ENCODE measurements at places on chromosomes 3 and 15.

DNA sequence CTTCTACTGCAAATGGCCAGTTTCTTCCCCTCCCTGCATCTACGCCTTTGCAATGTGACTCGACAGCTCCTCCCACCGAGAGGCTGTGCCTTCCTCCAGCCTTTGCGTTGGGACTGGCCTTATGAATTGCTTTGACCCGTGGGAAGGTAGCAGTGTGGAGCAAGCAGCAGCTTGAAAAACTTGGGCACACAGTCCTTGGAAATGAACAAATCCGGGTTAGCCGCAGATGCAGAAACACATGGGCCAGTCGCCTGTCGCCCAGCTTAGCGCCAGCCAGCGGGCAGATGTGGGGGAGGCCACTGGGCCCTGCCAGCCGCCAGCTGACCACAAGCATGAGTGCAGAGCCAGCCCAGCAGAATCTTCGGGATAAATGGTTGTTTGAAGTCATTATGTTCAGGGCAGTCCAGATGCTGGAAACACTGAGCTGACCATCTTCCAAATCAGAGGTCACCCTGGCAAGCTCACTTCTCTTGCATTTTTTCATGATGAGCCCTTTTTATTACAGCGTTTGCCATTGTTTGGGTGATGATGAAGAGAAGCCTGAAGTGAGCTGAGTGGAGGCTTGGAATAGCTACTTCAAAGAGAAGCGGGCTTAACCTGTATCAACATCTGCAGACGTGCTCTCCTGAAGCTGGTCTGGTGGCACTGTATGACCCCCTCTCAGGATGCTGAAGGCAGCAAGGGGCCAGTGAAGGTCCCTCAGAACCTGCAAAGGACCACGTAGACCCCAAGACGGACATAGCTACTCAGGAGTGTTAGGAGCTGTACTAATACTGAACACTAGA lies 9.8 kb downstream of the SELENOS start:
- no peak for DNase-seq

- DNase-seq = peak; percentile 0
Measured at GRCh38 chr3:71397046-71397445, 186.5 kb downstream of the FOXP1 start.

DNA sequence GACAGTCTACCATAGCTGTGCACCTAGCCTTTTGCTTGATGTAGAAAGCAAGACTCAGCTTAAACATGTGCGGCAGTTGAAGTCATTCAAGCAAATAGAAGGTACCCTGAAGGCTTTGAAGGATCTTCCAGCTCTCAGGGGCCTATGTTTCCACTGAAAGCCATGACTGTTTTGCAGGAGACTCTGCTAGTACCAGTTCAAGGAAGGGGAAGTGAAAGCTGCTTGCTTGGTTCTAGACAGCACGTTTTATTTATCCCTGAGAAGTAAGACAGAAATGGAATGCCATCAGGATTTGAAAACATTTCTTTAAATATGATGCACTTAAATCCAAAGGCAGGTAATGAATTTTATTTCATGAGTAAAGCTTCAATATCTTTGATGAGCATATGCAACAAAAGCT lies 311.4 kb downstream of the PDCD6IP start:
- no peak for DNase-seq

DNA sequence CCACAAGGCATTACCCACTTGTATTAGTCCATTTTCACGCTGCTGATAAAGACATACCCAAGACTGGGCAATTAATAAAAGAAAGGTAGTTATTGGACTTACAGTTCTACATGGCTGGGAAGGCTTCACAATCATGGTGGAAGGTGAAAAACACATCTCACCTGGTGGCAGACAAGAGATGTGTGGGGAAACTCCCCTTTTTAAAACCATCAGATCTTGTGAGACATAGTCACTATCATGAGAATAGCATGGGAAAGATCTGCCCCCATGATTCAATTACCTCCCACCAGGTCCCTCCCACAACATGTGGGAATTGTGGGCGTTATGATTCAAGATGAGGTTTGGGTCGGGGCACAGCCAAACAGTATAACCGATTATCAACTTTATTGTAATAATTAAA lies 17.0 kb upstream of the CMC1 start:
- no peak for DNase-seq

GRCh38 chr15:56948764-56949101 lies 30.3 kb downstream of the TCF12 start:
- DNase-seq = no peak

- no peak for DNase-seq
Measured at GRCh38 chr3:80192936-80193335, 425.1 kb upstream of the ROBO1 start.

DNA sequence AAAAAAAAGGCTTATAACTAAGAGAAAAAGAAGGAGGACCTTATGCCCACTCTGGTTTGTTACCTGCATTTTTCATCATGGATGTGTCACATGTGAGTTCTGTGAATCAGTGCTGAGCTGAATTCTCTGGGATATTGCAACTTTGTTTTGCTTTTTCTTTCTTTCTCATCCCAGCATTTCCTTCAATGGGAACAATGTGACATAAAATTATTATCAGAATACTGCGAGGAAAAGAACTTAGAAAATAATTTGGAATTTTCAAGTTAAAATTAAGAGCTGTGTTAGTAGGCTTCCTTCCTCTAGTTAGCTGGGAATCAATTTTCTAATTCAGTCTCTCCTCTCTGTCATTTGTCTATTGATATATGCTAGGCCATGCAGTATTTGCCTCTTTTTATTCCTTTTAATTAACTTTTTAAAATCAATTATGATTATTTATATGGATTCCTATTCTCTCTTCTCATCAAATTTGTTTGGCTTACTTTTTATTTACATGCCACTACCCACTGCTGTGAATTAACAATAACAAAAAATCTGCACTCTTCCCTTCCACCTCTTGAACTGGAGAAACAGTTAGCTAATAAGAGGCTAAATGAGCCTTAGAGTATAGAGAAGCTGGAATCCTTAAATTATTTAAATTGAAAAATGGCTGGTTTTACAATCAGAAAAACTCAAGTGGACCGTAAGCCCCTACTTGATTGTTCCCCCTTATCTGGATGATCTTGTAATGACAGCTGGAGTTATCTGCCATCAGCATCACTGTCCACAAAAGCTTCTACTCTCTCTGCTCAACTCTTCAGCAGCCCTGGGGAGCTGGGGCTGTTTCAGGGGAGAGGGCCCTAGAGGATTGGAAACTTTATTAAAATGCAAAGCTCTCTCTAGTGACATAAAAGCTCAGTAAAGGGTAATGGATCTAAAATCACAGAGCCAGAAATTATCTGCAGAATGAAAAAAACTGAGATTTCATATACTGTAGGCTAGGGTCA lies 95.3 kb upstream of the SOX2 start:
- no peak for DNase-seq

GRCh38 chr15:26103002-26103404 lies 239.9 kb upstream of the ATP10A start:
- DNase-seq = no peak

DNA sequence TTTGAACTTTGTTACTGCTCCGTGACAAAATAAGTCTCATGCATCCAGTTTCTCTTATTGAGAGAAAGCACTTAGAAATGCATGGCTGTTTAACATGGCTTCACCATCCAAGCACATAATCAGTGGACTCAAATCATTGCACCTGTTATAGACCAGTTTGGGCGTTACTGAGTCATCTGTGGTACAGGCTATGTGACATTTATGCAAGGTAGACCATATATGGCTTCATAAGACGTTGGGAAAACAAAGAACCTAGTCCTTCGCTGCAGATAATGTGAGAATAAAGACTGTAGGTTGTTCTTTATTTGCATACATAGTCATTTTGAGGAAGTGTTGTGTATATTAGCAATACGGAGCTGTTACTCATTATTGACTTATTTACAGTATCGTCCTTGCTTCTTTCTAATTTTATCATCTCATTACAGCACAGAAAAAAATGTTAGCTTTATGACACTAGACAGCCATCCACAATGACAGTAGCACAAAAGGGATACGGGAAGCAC lies 374.7 kb downstream of the IL5RA start:
- DNase-seq = no peak

GRCh38 chr15:80755885-80756284 lies 23.3 kb upstream of the CEMIP start:
- DNase-seq = no peak

DNA sequence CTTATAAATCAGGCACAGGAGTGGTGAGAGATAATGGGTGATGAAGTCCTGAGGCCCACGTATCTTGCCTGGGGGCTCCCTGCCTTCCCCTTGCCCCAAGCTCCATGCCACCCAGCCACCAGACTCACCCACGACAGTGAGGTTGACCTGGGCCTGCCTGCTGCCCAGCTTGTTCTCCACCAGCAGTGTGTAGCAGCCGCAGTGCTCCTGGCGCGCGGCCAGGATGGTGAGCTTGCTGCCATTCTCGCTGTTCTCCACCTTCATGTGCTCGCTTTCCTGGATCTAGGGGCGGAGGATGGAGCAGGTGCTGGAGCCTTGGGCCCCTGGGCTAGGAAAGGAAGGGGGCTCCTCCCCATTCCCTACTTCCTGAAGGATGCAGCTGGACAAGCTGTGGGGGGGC lies 79.1 kb upstream of the HACD2 start:
- DNase-seq = no peak

DNA sequence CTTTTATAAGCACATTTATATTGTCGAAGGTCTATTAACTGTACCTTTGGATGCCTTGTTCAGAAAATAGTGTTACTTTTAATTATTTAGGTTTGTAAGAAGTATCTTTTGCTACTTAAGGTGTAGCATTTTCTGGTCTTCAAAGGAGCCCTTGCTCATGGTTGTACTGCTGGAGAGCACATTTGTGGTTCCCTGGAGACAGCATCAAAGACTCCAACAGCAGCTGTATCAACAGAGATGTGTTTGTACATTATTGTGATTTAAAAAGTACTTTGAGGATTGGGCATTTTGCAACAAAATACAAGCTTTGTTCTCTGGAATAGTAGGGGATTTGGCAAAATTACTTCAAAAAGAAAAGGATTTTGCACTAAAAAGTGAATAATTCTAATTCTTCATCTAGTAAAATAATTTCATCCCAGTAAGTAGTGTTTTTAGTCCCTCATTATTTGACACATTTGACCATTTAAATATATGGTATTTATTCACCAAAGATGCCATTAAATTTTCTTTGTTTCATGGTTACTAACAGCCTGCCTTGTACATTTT lies 16.5 kb downstream of the TBC1D23 start:
- DNase-seq = no peak

GRCh38 chr3:33834096-33834453 lies 35.6 kb downstream of the PDCD6IP start:
- DNase-seq = no peak

- no peak for DNase-seq
Measured at GRCh38 chr3:47752716-47753115, 29.0 kb downstream of the SMARCC1 start.

GRCh38 chr3:16614033-16615031 lies 9.1 kb upstream of the DAZL start:
- no peak for DNase-seq

- DNase-seq = peak; percentile 62
Measured at GRCh38 chr3:181210275-181210674, 220.7 kb upstream of the DNAJC19 start.

GRCh38 chr3:114595522-114596028 lies 301.7 kb downstream of the TIGIT start:
- DNase-seq = no peak

GRCh38 chr3:45968149-45968548 lies 24.9 kb downstream of the CXCR6 start:
- DNase-seq = no peak

GRCh38 chr3:147881933-147882332 lies 472.8 kb downstream of the ZIC1 start:
- no peak for DNase-seq

GRCh38 chr3:184171562-184171961 lies 3.1 kb upstream of the AP2M1 start:
- DNase-seq = no peak

DNA sequence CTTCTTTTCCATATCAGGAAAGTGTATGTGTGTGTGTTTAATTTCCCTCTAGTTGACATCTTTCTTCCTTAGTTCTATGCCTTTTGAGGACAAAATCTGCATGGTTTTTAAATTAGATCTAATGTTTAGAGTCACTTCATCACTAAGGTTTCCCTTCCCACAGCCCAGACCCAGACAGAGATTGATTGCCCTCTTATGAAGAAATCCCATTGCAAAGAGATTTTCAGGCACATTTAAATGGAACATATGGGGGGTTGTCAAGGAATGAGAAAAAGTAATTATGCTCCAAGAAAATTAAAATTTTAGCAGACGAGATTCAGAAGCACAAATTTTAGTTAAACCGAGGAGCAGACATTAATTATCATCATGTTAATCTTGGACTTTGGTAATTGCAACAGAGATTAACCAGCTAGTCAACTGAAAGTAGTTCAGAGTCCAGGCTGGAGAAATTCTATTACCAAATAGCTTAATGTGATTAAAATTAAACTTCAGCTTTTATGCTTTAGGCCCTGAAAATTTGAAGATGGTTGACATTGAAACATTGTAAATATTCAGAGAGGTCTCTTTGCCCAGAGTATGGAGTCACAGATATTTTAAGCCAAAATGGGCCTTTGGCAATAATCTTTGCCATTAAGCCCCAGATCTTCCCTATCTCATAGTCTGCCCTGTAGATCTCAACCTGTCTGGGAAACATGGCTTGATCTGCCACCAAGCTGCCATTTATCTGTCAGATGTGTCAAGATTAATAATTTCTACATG lies 143.4 kb downstream of the TMEM108 start:
- no peak for DNase-seq

- DNase-seq = no peak
Measured at GRCh38 chr3:113783463-113783862, 36.6 kb downstream of the ATP6V1A start.

GRCh38 chr15:40927873-40928806 lies 1.0 kb upstream of the DLL4 start:
- DNase-seq = peak; percentile 52

DNA sequence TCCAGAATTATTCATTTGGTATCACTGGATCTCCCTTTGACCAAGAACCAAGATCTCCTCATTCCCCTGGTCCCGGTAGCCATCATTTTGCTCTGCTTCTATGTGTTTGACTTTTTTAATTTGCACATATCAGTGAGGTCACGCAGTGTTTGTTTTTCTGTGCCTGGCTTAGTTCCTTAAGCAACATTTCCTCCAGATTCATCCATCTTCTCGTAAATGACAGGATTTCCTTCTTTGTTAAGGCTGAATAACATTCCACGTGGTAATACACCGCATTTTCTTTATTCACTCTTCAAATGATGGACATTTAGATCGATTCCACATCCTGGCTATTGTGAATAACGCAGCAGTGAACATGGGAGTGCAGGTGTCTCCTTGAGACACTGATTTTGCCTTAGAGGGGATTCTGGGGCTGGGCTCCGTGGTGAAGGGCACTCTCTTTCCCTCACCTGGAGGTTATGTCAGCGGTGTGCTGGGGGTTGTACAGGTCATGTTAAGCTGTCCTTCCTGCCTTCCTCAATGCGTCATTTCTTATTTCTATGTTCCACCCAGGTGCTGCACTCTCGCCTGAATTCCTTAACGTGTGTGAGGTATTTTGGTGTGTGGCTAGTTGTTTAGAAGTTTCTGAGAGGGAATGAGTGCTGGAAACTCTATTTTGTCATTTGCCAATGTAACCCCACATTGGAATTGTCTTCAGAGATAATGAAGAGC lies 212.2 kb downstream of the LPP start:
- DNase-seq = no peak

Data from NCI-H2107 (cell line).